Right cardiac atrium (tissue), 5 donors: ENCODE measurements at places on chromosomes 12 and 14. TPM values are rescaled to one million over a fixed set of nuclear protein-coding genes. Genes with fewer than 3 reads are reported as not detected.

DNA sequence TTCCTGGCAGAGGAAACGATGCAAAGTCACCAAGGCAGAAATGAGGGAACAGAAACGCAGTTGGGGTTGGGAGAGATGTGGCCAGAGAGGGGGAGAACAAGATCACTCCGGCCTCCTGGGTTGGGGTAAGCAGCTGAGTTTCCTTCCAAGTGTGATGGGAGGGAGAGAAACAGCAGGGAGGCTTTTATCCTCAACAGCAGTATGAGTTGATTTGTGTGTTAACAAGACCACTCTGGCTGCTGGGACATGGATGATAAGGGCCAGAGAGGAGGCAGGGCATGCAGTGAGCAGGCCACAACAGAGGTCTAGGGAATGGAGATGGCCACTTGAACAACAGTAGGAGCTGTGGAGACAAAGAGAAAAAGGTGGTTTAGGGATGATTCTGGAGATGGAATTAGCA, 66.8 kb downstream of the GLRX5 start:
- DNase-seq, result no peak

- DNase-seq, result no peak
Observed at GRCh38 chr14:70080076-70080475, 108.7 kb downstream of the SLC8A3 start.

- DNase-seq, result no peak
Observed at GRCh38 chr14:102363182-102363943, 622 bp downstream of the TECPR2 start.

- no peak for DNase-seq
Observed at GRCh38 chr12:94267921-94268471, 119.6 kb downstream of the PLXNC1 start.

- no peak for DNase-seq
Observed at GRCh38 chr12:91099836-91100235, 11.5 kb downstream of the LUM start.

DNA sequence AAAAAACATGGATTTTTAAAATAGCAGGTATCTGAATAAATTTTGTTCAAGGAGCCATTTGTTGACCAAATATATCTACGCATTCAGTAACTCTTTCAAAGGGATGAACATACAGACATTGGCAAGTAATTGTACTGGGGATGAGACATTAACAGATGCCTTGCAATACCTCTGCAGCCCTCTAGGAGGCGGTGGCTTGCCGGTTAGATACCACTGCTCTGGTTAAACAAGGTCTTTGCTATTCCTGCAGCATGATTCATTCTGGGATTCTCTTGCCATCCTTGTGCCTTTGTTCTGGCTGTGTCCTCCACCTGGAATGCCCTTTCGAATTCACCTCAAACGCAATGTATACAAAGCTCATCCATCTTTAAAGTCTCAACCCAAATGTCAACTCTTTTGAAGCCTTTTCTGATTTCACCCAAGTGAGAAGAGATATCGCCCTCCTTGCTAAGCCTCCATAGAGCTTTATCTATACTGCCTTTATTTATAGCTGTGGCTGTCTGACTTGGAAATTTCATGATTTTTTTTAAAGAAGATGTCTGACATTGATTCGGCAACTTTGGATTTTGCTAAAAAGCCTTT, 131.0 kb upstream of the SRRM4 start:
- peak; percentile 35 for DNase-seq

DNA sequence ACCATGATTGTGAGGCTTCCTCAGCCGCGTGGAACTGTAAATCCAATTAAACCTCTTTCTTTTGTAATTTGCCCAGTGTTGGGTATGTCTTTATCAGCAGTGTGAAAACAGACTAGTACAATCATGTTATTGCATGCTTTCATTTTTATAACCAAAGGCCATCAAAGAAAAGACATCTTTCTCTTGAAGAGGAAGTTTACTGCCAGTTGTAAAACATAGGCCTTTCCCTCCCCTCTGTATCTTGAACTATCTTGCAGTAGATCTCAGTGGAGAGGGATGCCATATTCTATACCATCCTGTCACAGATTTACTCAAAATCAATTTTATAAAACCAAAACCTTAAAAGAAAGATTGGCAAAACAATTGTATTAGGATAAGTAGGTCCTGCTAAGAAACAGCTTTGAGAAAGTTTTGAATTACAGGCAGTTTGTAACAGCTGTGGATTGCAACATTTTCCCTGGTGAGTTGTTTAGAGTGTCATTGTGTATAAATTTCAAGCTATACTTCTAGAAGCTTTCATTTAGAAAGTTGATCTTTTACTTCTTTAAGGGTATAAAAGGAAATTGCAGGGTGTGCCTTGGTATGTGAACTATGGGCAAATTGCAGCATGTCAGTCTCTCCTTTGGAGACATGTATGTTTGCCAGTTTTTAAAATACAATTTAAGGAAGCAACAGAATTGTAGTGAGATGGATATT, 128.0 kb downstream of the ATP23 start:
- no peak for DNase-seq

GRCh38 chr12:40033242-40033630, 72.6 kb downstream of the SLC2A13 start:
- no peak for DNase-seq

DNA sequence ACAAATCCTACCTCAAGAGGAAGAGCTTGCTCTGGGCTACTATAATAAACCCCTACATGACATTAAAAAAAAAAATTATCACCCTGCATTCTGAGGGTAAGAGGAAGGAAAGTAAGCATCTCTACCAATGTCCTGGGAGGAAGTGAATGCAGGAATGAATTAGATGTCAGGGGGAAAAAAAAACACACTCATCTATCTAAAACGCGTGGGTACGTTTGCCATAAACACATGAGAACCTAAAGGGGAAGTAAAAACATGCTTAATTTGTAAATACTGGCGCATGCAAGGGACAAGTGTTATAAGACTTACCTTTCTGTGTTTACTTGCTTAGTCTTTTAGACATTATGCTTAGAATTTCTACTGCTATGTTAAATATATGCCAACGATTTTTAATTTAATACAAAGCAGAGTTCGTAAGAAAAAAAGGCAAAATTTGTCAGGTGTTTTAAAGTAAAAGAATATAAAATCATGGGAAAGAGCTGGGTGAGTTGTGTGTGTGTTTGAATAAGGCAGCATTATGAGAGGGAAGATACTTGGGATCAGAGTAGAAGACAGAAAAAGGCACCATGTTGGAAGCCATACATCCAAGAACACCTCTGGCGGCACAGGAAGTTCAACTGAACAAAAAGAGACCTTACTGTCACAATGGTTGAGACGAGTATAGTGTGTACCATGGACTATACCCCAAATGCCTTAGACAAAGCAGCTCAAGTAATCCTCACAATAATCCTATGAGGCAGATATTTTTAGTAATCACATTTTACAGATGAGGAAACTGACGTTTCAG, 1.5 kb downstream of the TMED8 start:
- no peak for DNase-seq

- DNase-seq, result no peak
Observed at GRCh38 chr14:92844204-92844603, 50.1 kb downstream of the GOLGA5 start.

GRCh38 chr14:50357124-50357523, 39.6 kb downstream of the CDKL1 start:
- no peak for DNase-seq

DNA sequence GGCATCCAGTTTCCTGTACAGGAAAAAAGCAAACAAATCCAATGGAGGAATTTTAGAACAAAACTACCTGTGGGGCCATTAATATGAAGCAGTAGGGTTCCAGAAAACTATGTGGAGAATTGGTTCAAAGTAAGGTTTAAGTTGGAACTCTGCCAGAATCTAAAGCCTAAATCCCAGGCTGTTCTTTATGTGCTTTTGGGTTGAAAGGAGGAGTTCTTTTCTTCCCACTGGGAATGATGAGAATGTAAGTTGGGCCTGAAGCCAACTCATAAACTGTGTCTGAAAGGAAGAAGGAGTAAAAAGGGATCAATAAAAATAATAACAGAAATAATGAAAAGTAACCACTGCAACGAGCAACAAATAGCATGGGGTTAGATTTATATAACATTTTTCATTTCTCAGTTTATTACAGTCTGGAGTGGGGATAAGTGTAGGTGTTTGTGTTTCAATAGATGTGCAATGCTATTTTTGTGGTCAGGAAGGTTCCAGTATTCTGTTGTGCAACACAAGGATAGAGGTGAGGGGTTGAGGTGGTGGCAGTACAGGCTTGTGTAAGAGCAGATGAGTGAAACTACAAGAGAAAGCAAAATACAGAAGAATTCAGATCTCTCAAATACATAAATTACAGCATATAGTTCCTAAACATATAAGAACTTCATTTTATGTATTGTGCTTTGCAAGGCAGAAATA, 373.6 kb downstream of the EMP1 start:
- DNase-seq, result no peak

GRCh38 chr14:24888532-24888931, 161.4 kb downstream of the STXBP6 start:
- no peak for DNase-seq

DNA sequence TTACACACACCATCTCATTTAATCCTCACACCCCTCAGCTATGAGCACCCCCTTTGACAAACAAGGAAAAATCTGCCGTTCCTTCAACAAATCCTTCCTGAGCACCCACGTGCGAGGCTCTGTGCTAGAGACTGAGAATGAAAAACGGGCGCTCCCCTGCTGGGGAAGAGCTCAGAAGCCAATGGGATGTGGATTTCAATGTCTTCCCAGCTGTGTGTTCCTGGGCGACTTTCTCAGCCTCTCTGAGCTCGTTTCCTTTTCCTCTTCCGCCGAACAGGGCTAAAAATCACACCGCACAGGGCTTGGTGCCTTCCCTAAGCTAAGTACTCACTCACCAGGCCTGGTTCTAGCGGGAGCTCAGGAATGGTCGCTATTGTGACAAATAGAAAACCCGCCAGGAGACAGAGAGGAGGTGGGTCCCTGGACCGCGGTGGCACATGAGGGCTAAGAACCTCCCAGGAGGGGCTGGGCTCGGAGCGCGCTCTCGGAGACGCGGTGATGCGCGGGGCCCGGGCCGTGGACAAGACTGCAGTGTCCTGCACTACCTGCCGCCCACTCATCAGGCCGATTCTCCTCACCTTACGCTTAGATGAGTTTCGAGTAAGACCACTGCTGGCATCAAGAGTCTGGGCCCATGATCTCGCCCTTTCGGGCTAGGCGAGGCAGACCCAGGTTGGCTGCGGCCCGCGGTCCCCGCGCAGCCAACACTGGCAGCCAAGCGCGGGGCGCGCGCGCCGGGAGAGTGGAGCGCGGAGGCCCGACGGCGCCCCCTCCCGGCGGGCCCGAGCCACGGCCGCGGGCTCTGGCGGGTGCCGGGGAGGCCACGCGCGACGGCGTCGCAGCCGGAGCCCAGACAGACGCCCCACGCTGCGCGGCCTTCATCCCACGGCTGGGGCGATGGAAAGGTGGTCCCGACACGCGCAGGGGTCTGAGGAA, 17.0 kb downstream of the ZDHHC22 start:
- DNase-seq, result peak; percentile 84

GRCh38 chr14:65826946-65827345, 414.4 kb downstream of the FUT8 start:
- no peak for DNase-seq

DNA sequence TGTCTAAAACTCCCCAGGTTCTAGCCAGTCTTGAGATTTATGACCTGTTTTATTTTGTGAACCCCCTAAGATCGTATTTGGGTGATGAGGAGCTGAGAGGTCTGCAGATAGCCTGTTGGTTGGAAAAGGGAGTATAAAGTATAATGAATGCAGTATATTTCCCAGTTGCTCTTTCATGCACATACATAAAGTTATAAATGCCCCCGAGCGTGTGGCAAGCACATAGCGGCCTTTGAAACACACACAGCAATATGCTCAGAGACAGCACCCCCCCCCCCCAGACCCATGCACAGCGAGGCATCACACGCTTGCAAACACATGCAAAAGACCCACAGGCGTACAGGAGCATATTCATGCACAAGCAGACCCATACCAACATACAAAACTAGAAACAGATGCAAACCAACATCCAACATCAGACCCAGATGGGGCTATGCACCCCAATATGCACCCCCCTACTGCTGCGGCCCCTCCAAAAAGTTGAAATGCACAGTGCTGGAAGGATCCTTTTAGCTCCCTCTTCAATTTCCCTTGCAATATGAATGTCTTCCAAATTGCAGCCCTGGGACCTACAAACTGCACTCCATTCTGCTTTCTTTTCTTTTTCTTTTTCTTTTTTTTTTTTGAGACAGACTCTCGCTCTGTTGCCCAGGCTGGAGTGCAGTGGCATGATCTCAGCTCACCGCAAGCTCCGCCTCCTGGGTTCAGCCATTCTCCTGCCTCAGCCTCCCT, 82.2 kb upstream of the TBX3 start:
- DNase-seq, result no peak

GRCh38 chr12:25811656-25812126, 146.8 kb upstream of the RASSF8 start:
- DNase-seq, result no peak

DNA sequence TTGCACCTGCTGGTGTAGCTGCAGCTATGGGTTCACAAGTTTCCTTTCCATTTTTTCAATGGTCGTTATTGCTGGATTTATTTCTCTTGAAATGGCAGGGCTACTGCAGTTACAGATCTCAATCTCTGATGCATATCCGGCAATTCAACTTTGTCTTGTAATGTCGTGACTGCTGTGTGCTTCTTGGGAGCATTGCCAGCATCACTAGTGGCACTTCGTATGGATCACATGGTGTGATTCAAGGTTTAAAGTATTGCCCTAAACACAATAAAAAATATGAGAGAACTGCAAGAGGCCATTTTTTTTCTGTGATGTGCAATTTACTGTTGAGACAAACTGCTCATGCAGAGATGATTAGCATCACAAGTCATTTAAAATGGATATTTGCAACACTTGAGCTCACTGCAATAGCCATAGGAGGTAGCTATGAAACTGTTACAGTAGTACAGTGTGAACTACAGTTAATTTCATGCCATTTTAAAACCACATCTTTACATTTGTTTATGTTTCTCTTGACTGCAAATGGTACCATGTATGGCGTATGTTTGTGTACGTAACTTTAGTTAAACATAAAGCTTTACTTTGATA, 217.4 kb upstream of the PDE3A start:
- DNase-seq, result no peak

- no peak for DNase-seq
Observed at GRCh38 chr12:29706311-29706710, 77.4 kb downstream of the TMTC1 start.

DNA sequence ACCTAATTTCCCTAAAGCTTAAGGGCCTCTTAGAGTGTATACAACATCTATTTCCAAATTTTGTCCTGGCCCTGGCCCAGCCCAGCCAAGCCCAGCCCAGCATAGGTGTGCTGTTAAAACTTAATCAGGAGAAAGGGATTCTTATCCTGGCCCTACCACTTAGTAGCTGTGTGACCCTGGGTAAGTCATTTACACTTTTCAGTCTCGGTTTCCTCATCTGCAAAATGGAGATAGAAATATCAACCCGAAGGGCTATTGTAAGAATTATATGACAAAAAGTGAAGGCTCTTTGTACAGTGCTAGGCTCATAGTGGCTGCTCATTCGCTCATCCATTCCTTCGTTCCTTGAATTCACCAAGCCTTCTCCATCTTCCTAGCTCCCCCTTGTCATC, 442 bp downstream of the ERG28 start:
- DNase-seq, result no peak

INHBC gene
- not detected for total RNA-seq

OR6C2 gene
- total RNA-seq, result not detected

SINHCAF gene
- 15.2 TPM for total RNA-seq

PPP1R36 gene
- total RNA-seq, result 1.3 TPM

ANKRD33 gene
- total RNA-seq, result not detected

DTX3 gene
- 37.4 TPM for total RNA-seq

RGS6 gene
- total RNA-seq, result 51.4 TPM

PTGER2 gene
- 0.34 TPM for total RNA-seq

KCNMB4 gene
- total RNA-seq, result 3.5 TPM
